ENCODE measurements at places on chromosomes 2 and 18.
A peak's percentile ranks its signal among the peaks of the same experiment; 100 is the strongest.

GRCh38 chr2:157032017-157032416 lies 225.5 kb upstream of the GALNT5 start:
- DNase-seq, result no peak

DNA sequence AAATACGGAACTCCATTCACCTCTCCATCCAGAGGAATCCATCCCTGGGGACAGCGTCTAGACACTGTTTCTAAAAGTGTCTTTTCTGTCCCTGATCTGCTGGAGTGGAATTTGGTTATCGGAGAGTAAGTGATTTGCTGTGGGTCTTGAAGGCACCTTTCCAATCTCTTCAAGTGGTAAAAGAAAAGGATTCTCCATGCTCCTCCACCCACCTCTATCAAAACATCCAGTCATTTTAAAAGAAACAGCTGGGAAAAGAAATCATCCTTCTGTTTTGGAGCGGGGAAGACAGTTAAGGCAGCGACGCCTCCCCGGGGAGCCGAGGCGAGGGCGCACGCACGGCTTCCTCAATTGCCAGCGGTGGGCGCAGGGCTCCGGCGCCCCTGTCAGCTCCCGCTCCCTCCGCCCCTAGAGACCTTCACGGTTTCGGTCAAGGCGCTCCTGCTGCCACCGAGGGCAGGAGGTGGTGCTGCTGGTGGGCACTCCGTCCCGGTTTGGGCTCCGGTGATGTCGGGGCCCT lies 547 bp downstream of the SLC35F5 start:
- peak; percentile 2 for DNase-seq

GRCh38 chr2:217068677-217069250 lies 208.9 kb upstream of the TNP1 start:
- DNase-seq, result no peak

- no peak for DNase-seq
Measured at GRCh38 chr2:23620841-23621341, 235.9 kb downstream of the KLHL29 start.

DNA sequence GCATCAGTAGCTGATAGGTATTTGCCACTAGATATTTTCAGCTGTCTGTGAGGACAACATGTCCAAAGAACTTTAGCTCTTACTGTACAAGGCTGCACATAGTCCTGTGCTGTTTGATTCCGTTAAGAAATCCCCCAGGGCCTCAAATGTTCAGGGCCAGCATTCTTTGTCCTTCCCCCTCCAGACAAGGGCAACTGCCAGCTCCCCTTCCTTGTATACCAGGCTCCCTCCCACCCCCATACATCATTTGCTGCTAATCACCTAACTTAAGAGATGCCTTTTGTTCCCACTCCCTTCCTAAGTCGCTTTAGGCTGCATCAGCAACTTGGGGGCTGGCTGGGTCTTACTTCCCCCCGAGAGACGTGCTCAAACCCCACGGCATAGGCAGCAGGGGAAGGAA lies 138.7 kb downstream of the CDH20 start:
- no peak for DNase-seq

DNA sequence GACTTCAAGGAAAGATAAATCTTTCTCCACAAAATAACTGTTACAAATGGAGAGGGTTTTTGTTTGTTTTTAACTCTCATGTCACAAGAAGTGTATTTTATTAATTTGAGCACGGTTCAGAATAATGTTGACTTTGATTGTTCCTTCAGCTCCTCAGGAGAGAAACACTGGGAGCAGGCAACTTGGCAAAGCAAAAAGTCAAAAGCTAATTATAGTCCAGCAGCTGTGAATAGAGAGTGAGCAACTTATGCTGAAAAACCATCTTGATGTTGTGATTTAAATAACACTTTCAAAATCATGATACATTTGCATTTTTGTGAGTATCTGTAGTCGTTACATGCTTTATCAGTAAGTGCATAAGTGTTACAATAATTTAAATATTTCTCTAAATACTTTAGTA lies 37.5 kb upstream of the TTN start:
- no peak for DNase-seq

GRCh38 chr2:74685408-74685807 lies 31.4 kb downstream of the SEMA4F start:
- DNase-seq, result no peak

DNA sequence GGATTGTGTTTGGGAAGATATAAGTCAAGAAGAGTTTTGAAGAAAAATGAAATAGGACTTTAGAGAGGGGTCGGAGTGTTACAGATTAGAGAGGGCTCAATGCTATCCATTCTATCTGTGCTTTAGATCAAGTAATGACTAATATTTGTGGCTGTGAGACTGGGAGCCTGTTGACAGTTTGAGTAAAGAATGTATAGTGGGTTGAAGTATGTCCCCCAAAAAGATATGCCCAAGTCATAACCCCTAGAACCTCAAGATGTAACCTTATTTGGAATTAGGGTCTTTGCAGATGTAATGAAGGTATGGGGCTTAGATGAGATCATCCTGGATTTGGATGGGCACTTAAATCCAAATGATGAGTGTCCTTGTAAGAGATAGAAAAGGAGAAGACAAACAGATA lies 55.3 kb upstream of the SERPINE2 start:
- no peak for DNase-seq

GRCh38 chr2:218744615-218745014 lies 34.0 kb downstream of the TTLL4 start:
- DNase-seq, result no peak

- DNase-seq, result no peak
Measured at GRCh38 chr2:65120990-65121693, 8.8 kb downstream of the RAB1A start.

DNA sequence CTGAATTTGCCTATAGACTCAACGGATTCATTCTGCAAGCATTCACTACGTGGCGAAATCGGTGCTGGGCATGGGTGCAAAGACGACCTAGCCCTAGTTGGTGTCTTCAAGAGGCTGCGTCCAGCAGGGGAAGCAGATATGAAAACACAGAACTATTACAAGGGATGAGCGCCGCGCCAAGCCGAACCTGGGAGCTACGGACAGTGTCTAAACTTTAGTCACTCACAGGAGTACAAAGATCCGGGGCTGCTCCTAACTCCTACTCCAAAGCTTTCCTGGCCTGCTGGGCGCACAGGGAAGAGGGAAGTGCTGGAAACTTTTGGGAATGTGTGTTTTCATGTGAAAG lies 732 bp upstream of the ANXA4 start:
- no peak for DNase-seq

- DNase-seq, result no peak
Measured at GRCh38 chr2:111049792-111050640, 70.7 kb upstream of the BCL2L11 start.

DNA sequence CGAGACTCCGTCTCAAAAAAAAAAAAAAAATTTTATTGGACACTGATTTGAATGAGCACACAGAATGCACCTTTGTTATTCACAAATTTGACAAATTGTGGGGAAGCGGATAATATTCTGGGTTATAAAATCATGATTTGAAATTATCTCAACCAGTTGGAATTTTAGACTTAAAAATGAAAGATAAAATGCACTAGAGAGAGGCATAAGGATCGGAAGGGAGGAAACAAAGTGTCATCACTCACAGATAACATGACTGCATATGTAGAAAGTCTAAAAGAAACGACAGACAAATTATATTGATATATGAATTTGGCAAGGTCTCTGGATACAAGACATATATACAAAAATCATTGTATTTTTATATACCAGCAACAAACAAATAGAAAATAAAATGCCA lies 70.6 kb downstream of the CD28 start:
- DNase-seq, result no peak

GRCh38 chr2:182642328-182642727 lies 73.7 kb upstream of the DNAJC10 start:
- peak; percentile 71 for DNase-seq

DNA sequence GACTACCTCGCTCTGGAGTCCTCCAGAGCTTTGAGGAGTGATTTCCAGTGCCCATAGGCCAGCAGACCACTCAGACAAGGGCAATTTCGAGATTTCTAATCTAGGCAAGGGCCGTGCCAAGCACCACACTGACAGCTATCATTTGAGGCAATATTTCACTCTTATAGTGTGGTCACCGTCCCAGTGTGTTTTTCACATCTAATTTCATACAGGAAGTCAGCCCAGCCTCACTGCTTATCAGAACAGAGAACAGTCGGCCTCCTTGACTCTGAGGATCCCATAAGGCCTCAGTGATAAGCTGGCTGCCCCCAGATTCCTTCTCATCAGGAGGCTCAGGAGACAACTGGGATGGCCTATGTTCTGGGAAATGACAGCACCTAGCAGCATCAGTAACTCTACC lies 581 bp downstream of the CAPN14 start:
- no peak for DNase-seq

GRCh38 chr18:63346031-63346430 lies 21.0 kb downstream of the KDSR start:
- peak; percentile 38 for DNase-seq

GRCh38 chr2:85234868-85235267 lies 92.9 kb downstream of the TGOLN2 start:
- no peak for DNase-seq

DNA sequence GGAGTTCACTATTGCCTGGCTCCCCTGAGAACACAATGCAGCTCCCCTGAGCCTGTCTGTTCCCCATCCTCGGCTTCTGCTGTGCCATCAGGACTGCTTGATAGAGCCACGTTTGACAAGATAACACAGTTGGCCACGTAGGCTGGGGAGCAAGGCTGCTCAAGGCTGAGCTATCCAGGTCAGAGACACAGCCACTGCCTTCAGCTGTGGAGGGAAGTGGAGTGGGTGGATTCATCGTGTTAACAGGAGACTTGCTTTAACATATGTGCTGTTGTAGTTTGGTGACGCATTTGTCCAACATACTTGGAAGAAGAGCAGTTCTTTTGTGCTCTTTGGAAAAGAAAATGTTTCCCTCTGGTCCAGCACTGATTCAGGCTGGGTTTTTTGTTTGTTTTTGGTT lies 68.8 kb downstream of the WDSUB1 start:
- DNase-seq, result no peak

GRCh38 chr18:48868468-48869466 lies 82.0 kb downstream of the SMAD7 start:
- no peak for DNase-seq

GRCh38 chr18:3093624-3094337 lies 80.8 kb upstream of the LPIN2 start:
- DNase-seq, result peak; percentile 26

DNA sequence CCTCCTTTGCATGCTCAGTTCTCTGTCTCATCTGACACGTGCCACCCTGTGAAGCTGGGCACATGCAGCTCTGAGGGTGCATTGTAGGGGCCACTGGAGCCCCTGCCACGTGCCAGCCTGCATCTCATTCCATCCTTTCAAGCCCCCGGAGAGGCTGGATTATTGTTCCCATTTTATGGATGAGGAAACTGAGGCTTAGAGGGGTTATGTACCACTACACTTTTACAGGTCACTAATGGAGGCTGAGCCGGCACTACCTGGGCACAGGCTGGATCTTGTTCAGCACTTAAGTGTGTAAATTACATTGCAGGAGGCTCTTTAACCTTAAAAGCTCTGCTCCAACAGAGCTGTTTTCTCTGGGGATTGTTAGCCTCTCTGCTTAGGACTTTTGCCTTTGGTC lies 47.5 kb downstream of the KCNIP3 start:
- DNase-seq, result no peak

DNA sequence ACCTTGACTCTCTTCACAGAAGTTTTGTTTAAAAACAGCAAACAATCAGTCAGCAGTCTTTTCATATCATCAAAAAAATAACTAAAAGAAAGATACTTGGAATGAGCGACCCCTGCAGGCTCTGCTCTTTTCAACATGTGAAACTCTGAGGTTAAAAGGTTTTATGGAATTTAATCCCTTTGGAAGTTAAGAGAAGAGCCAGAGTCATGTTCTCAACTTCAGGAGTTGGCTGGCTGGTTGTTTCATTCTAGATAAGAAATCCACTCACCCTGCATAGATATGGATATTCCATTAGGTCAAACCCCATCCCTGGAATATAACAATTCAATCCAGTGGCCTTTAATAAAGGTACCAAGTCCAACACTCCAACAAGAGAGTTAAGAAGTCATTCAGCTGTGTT lies 115.6 kb upstream of the RMDN2 start:
- no peak for DNase-seq

GRCh38 chr2:165847001-165847400 lies 53.0 kb upstream of the GALNT3 start:
- DNase-seq, result no peak

DNA sequence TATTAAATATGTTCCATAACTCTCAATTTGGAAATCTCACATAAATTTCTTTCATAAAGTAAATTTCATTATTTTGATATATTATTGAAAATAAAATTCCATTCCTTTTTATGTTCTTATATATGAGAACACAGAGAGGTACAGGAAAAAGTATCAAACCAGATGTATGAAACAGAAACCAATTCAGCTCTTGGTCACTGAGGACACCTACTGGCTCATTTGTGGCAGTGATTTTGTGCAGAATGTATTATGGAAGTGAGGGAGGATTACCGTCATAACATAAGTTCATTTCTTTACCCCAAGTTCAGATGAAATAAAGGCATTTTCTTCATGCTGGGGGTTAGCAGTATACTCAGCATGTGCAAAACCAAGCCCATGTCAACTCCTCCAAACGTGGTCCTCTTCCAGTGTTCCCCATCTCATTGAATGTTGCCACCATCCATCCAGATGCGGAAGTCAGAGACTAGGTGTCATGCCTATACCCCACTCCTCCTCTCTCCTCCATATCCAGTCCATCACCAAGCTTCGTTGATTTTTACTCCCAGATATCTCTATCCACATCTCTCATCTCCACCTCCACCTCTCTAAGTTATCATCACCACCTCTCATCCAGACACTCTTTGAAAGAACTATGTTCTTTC lies 41.7 kb upstream of the MALL start:
- DNase-seq, result peak; percentile 7

DNA sequence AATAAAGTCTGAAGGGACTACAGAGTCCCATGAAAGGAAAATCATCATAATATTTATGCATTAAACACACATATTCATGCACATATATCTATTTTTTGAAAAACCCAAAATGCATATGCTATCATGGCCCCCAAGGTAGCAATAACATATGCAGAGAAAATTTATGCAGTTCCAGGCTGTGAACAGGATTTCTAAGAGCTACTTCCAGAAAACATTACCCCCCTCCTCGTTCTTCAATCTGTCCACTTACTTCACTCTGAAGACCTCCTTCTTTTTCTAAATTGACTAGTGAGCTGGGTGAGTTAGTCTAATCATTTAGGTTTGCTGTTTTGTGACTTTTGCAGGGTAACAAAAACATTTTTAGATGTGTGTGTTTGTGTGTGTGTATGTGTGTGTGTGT lies 376.4 kb upstream of the ZEB2 start:
- DNase-seq, result no peak

GRCh38 chr18:34494359-34494696 lies 215.8 kb upstream of the DTNA start:
- DNase-seq, result peak; percentile 33

DNA sequence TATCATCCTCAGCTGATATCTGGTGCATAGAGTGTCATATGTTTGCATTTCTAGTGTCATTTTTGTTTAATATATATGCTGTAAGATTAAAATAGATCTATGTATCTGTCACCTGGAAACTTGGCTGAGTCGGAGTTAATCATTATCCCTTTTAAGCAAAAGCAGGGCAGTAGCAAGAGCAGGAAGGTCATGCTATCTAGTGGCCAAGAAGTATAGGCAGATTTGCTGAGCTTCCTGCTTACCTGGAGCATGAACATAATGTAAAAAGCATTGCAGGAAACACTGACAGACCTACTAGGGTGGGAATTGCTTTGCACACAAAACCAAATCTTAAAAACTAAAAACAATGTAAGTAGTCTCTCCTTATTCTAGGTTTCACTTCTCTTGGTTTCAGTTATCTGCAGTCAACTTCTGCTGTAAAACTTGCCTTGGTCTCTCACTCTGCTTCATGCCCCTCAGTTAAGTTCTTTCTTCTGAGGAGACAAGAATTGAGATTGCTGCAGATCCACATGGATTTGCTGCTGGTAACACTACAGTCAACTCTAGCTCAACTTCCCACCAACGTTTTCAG lies 295.3 kb downstream of the CDH7 start:
- DNase-seq, result no peak

- DNase-seq, result no peak
Measured at GRCh38 chr18:10269261-10269660, 185.2 kb upstream of the APCDD1 start.

All from cerebellum (tissue), 4 donors.